T-helper 22 cell (primary cell): ENCODE measurements at places on chromosomes 12 and 14.

DNA sequence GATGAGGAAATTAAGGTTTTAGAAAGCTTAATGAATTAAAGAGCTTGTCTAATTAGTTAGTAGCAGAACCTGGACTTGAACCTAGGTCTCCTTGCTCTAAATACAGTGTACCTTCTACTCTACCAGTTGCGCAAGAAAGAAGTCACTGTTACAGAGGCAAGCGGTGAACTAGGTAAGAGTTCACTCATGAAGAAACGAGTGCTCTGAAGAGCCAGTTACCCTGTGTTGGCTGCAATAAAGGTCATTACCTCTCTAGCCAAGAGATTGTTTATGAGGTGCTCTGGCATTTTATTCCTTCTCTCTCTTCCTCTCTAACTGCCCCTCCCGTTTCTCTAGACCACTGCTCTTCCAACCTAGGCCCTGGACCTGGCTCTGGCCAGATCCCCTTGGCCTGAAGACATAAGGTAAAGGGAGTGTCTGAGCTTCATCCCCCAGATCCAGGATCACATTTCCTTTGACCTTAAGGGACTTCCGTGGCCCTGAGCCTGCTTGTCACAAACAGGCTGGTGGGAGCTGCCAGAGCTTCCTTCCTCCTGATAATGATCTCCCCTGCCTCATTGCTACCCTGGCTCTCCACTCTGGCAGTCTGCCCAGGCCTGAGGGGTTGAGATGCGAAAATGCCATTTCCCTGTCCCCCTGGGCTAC is 1.9 kb downstream of the RNASE7 start:
- DNase-seq, result peak; percentile 9

GRCh38 chr12:122368361-122369073 is 54.0 kb downstream of the CLIP1 start:
- DNase-seq, result no peak

GRCh38 chr14:79608446-79608845 is 602.9 kb downstream of the DIO2 start:
- DNase-seq, result no peak

DNA sequence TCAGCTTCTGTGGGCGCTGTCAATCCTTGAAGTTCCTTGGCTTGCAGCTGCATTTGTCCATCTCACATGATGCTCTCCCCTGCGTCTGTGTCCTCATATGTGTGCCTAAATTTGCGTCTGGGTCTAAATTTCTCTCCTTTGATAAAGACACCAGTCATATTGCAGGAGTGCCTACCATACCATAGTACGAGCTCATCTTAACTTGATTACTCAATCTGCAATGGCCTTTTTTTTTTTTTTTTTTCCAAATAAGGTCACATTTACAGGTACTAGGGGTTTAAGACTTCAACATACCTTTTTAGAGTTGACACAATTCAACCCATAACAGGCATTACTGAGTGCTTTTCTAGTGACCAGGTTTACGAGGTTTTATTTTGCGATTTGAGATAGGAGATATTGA is 233.3 kb upstream of the TBX3 start:
- DNase-seq, result no peak

GRCh38 chr12:76719171-76720041 is 44.5 kb upstream of the ZDHHC17 start:
- DNase-seq, result no peak
